ENCODE measurements at places on chromosomes 2 and 18.

DNA sequence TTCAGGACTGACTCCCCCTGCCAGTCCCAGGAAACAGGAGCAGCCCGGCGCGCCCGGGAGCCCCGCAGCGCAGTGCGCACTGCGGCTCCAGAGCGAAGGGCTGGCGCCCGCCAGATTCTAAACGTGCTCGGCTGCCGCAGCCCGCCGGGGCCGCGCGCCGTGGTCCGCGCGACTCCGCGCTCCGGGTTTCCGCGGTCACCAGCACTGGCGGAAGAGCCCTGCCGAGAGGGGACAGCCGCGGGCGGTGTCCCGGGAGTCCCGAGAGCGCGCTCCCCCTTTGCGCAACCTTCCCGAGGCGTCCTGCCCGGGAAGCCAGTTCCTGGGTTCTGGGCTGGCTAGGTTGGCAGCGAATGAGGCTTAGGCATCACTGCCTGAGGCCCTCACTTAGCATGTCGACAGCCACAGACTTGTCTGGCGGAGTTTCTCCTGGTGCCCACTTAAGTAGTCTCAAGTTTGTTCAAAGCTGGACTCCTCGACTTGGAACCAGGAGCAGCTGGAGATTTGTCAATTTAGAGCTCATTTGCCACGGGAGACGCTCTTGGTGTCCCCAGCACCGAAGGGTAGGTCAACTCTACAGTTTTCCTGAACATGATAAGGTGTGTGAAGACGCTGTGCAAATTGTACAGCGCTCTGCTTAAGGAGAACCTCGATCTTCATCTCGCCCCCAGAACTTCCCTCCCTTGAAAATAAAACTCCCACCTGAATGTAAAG is 1.5 kb upstream of the VSNL1 start:
- peak; percentile 69 for DNase-seq

- no peak for DNase-seq
These were observed 250.1 kb downstream of the FBXO15 start for GRCh38 chr18:73897517-73897916.

DNA sequence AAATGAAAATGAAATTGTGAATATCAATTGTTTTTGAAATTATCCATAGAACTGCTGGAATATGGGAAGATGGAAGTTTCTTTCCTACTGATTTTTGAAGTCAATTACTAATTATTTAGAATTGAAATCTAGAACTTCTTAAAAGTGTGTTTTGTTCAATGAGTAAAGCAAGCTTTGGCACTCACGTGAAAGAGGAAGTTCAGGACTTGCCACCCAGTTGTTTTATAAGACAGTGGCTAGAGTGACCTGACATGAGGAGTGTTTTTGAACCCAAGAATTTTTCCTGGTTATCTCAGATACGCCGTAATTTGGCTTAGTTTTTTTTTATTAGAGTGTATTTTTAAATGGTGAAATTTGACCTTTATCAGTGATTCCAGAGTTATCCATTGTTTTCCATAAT is 3.5 kb downstream of the MXD1 start:
- DNase-seq, result no peak

DNA sequence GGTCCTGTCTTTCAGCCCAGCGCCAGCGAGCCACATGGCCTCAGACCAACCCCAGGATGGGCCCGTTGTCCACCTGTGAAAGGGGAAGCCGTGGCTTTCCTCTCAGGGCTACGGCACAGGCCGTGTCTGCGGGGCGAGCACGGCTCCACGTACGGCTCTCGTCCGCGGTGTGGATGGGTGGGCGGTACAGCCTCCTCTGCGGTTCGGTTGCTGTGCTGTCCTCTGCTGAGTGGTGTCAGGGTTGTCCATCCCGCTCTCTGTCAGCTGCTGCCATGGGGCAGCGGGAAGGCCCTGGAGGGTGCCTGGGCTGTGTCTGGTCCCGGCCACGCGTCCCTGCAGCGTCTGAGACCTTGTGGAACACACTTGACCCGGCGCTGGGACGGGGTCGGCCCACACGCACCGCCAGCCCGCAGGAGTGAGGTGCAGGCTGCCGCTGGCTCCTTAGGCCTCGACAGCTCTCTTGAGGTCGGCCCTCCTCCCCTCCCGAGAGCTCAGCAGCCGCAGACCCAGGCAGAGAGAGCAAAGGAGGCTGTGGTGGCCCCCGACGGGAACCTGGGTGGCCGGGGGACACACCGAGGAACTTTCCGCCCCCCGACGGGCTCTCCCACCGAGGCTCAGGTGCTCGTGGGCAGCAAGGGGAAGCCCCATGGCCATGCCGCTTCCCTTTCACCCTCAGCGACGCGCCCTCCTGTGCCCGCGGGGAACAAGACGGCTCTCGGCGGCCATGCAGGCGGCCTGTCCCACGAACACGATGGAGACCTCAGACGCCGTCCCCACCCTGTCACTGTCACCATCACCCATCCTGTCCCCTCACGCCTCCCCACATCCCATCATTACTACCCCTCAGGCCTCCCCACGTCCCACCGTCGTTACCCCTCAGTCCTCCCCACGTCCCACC is 128.7 kb downstream of the NFATC1 start:
- no peak for DNase-seq

DNA sequence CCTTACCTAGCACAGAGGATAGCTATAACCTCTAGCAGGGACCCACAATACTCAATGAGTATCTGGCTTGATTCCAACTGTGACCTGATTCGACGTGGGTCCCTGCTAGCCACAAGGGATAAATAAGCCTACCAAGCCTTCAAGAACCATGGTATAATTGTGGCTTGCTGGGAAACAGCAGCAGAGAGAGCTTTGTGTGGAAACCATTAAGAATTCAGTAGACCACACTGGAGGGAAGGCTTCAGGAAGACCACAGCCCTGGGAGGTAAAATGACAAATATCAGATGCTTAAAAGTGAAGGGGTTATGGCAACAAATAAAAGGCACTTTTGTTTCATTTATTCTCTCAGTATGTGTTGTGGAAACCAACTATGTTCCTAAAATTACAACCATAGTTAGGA is 82.6 kb upstream of the WIPF1 start:
- DNase-seq, result no peak

DNA sequence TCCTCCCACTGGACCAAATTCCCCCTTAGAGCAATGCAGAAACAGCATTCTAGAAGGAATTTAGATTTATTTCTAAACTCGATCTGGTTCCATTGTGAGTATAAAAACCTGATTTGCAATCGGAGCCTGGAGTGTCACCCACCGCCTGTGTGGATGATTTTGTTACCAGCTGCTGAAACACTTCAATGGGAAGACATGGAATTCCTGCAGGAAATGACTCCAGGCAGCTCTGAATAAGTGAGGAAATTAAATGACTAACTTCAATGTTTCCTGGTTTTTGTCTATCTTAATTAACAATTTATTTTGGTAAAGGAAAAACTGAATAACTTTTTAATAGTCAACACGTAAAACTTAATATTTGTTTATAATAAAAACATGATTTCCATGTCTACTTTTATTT is 19.3 kb downstream of the CTAGE1 start:
- no peak for DNase-seq

- DNase-seq, result no peak
These were observed 199.4 kb upstream of the LRRTM4 start for GRCh38 chr2:77721593-77721992.

DNA sequence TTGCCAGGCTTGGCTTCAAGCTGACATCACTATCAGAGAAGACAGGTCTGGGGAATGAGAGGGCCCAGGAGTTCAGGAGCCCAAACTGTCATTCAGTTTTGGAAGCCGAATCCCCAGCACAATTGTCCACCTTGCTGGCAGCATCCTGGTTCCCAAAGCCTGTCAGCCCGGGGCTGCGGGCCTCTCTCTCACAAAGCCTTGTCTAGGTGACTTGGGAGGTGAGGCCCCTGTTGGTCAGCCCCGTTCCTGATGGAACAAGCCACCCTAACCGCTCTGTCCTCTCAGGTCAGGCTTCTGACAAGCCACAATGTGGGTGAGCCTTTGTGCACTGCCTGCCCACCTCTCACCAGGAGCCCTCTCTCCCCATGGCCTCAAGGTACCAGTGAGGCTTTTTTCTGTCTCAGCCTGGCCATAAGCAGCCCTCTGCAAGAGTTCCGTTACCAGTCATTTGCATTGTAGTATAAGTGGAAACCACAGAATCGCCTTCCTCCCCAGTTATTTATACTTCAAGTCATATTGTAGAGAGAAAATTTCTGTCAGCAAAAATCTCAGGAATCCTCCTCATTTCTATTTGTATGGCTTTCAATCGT is 100.6 kb downstream of the MSH2 start:
- no peak for DNase-seq

DNA sequence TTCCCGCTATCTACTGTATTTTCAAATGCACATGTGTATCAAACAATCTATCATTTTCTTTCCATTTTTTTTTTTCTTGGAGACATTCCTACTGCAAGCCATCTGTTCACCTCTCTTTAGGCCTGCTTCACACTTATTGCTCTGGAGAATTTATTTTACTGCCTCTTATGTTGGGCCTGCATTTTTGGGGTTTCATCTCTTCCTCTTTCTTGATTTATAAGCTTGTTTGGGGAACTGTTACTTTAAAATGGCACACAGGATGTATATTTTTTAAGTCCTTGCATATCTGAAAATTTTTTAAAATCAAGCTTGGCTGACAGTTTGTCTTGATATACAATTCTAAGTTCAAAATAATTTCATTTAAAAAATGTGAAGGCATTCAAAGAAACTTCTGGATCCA is 3.5 kb upstream of the RAB27B start:
- no peak for DNase-seq

GRCh38 chr2:95024371-95024770 is 1.1 kb upstream of the MAL start:
- DNase-seq, result no peak

GRCh38 chr2:135815269-135815668 is 21.7 kb downstream of the LCT start:
- no peak for DNase-seq

GRCh38 chr2:234463626-234464290 is 33.1 kb downstream of the ARL4C start:
- no peak for DNase-seq

GRCh38 chr2:118223992-118224894 is 136.0 kb downstream of the INSIG2 start:
- DNase-seq, result peak; percentile 56

- no peak for DNase-seq
These were observed 34.5 kb downstream of the STK39 start for GRCh38 chr2:168212866-168213265.

DNA sequence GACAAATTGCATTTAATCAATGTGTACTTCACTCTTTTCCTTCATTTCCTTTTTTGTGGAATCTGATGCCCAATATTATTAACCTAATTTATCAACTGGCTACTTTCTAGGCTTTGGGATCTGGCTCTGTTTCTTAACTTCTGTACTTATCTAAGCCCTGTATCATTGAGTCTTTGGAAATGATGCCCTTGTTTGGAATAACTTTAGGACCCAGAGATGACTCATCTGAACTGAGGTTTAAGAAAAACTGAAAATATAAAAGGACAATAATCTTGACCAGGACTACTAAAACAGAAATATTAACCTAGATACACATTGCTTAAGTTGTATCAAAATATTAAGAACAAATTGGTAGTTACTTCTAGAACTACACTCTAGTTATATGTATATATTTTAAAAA is 600.8 kb downstream of the CPS1 start:
- no peak for DNase-seq

DNA sequence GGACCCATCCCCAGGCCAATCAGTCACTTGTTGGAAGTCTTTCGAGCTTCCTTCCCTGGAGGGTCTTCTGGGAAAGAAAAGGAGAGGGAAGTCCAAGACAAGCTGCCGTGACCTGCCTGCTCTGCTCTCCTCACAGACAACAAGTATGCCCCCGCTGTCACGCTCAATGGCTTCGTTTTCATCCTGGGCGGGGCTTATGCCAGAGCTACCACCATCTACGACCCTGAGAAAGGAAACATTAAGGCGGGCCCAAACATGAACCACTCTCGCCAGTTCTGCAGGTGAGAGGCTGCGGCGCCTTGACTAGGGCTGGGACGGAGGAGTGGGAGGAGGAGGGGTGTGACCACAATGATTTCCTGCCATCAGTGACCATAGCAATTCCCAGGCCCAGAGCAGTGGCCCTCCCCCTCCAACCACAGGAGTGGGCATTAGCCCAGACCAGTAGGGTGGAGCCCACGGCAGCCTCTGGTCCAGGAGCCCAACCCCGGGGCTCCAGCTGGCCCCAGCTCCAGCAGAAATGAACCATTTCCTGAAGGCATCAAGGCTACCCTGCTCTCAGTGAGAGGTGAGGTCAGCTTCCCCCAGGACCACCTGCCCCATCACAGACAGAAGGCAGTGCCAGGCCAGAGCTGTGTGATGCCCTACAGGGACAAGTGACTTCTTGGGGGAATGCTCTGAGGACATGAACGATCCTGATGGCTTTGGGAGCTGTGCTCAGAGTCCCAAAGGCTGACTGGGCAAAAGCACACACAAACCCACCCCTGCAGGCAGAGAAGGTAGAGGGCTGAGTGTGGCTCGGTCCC is 223.1 kb downstream of the ATAD2B start:
- no peak for DNase-seq

DNA sequence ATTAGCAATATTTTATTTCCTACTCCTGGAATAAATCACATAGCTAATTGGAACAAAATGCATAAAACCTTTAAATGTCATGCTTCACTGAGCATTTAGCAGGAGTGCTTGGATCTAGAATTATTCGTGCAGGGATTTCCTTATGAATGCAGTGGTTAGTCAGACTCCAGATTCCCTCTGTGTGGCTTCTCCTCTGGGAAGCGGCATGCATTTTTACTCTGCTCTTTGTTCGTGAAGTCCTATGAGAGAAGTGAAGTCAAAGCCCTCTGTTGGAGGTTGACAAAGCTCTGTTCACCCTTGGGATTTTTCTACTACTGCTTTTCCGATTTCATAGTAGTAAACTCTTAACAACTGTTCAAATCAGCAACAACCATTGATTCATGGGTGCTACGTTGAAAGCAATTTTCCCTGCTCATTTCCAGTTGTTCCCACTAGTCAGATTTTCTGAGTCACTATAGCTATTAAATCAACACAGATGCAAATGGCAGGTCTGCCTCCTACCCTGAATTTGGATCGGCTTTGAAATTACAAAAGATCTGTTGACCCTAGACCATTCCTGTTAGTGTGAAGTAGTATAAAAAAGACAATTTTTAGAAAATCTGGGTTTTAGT is 461.7 kb downstream of the STK39 start:
- no peak for DNase-seq

DNA sequence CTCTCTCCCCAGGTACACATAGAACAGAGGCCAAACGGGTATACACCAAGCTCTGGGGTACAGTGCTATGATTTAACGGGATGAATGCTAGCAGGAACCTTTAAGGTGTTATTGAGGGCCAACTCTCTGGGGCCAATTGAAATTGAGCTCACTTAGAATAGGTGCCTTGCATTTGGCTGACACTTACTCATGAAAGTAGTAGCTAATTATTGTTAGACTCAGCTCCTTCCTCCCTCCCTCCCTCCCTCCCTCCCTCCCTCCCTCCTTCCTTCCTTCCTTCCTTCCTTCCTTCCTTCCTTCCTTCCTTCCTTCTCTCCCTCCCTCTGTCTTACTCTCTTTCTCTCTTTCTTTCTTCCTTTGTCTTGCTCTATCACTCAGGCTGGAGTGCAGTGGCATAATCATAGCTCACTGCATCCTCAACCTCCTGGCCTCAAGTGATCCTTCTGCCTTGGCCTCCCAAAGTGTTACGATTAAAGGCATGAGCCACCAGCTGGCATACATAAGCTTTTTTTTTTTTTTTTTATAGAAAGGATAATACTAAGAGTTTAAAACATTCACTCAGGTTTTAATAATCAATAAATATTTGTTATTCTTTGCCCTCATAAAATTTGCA is 95.7 kb downstream of the TTC27 start:
- no peak for DNase-seq
